ENCODE measurements at places on chromosomes 3 and 15.

DNA sequence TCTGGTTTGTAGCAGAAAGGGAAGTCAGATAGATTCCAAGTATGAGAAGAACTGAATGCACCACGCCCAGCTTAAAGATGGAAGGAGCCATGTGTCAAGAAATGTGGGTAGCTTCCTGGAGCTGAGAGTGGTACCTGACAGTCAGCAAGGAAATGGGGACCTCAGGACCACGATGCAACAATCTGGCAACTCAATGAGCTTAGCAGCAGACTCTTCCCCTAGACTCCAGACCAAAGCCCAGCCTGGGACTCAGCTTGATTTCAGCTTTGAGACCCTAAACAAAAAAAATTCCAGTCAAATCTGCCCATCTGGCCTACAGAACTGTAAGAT, 24.4 kb downstream of the MIX23 start:
- DNase-seq, result no peak

DNA sequence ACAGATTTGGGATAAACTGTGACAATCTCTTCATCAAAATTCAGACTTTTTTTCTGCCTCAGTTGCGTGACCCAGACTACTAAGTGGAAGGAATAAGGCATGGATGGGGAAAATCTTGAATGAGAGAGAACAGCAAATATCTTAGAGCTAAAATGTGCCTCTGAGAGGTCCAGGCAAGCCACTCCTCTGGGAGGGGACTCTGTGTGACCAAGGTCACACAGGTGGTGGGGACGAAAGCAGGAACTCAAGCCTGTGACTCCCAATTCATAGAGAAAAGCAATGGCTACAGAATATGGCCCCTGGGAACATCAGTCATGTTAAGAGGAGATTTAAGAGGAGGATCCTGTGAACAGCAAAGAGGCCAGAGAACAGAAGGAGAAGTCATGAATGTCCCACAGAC, 268.1 kb downstream of the FOXP1 start:
- no peak for DNase-seq

DNA sequence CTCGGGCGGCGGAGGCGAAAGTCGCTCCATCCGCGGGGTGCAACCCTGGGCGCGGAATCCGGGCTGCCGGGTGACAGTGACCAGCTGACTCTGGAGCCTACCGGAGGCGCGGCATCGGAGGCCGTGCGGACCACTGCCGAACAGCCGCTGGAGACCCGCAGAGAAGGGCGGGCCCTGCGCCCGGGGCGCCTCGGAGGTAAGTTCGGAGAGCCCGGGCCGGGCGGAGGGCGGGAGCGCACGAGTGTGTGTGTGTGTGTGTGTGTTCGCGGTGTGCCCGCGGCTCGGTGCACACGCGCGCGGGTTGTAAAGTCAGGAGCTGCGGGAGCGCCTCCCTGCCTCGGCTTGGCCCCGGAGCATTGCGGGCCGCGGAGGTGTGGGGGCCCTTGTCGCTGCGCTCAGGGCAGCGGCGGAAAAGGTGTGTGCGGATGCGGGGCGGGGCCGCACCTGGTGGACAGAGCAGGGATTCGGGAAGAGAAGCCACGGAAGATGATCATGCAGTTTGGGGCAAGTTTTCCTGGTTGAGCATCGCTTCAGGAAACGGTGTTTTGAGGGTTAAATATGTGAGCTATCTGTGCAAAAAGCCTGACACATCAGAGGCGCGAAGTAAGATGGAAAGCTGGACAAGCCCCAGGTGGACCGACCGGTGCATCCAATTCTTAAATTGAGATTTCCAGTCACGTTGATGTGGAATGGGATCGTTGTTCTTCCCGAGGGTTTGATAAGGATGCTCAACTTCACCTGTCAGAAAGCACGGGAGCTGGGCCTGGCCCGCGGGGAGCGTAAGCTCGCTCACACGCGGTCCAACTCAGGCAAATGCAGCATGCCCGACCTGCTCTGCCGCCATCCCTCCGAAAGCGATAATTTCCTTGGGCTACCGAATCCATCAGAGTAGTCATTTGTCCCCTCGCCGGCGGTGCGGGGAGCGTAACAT, 474 bp downstream of the MINAR1 start:
- DNase-seq, result no peak

GRCh38 chr15:80747317-80748053, 31.7 kb upstream of the CEMIP start:
- DNase-seq, result no peak

DNA sequence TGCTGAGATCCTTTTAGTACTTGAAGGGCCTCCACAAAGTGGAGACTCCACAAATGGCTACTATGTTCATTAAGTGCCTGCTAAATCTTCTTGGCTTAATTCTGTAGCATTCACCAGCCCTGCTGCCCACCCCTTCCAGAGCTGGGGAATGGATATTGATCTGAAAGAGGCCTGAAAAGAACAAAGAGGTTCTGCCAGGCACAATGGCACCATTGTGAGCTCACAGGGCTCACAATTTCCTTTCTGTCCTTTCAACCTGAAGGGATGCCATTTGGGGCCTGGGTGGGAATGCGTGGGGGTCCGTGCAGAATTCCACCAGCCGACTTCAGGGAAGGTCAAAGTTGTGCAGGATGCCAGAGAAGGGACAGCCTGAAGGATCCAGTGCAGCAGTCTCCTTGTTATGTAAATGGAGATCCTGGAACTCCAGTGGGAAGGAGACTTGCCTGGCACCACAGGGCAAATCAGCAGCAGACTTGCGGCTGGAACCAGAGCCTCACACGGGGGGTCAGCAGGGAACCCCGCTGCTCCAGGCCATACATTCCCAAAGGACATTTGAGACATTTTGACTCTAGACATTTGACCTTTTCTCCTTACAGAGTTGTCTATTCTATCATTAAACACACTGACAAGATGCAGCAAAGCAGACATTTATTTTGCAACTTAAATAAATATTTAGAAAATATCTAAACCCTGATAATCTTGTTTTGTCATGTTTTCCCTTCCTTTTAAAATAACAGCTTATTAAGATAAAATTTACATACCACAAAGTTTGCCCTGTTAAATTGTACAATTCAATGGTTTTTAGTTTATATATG, 21.5 kb upstream of the MORF4L1 start:
- no peak for DNase-seq

DNA sequence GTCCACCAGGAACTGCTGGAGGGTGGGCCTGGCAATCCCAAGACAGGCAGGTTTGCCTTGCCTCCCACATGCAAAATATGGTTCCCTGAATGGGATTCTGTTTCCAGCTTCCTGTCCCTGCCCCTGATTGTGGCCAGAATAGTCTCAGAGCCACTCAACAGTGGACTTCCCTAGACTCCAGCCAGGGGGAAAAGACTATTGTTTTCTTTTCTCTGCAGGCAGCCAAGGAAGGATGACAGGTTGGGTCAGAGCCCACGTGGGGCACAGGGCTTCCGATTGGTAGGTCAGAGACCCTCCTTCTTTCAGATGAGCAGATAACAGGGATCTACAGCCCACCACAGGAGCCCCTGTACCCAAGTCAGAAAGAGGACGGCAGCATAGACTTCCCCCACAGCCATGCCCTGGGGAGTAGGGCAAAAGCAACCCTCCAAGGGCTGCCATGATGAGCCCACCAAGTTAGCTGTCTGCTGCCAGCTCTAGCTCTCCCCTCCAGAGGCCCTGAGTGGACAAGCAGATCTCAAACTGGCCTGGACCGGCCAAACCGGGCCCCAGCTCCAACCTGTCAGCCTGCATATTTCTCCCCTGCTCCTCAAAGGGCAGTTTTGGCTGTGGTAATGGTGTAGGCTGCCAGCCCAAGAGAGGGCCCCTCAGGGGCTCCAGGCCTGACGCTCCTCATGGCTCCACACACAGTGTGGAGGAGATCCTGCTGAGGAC, 6.4 kb downstream of the TLR9 start:
- DNase-seq, result no peak

GRCh38 chr3:120349855-120350125, 636 bp upstream of the LRRC58 start:
- DNase-seq, result no peak

GRCh38 chr3:171270541-171270940, 189.7 kb downstream of the TNIK start:
- DNase-seq, result no peak

DNA sequence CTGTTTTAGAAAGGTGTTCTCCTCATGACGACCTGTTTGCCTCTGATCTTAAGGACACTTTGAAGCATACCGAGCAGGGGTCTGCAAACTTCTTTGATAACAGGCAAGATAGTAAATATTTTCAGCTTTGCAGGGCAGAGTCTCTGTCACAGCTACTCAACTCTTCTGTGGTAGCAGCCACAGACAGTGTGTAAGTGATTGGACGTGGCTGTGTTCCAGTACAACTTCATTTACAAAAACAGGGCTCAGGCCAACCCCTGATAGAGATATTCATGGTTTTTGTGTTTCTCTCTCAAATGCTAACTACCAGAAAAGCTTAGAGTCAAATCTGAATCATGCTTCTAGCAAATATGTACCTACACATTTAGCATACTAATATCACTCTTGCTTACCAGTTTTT, 51.5 kb downstream of the TGFBR2 start:
- no peak for DNase-seq

DNA sequence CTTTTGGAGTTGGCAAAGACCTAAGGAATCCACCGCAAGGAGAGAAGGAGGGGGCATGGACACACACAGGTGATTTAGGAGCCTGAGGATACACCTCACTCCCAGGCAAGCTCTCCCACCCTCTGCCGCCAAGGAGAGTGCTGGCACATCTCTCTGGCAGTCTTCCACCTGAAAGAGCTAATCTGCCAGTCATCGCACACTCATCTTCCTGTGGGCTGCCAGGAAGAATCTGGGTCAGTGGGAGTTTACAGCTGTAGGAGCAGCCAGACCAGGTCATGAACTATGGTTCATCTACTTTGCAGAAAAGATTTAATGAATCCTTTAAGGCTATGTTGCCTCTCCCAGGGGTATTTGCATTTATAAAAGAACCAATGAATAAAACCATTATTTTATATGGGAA, 170.6 kb upstream of the TSC22D2 start:
- DNase-seq, result no peak

DNA sequence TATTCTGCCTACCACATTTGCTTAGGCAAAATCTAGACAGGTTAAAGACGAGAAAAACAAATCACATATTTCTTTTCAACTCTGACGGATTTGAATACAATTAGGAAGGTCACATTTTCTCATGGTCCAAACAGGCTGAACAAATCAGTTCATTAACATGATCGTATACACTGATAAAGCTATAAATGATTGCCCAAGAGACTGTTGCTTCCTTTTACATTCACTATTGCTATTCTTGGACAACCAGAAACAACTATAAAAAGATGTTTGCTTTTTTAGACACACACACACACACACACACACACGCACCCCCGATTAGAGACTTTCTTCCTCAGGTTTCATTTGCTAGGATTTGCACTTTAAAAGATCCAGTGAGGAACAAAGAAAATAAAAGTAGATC, 122.3 kb upstream of the BHLHE40 start:
- DNase-seq, result no peak

DNA sequence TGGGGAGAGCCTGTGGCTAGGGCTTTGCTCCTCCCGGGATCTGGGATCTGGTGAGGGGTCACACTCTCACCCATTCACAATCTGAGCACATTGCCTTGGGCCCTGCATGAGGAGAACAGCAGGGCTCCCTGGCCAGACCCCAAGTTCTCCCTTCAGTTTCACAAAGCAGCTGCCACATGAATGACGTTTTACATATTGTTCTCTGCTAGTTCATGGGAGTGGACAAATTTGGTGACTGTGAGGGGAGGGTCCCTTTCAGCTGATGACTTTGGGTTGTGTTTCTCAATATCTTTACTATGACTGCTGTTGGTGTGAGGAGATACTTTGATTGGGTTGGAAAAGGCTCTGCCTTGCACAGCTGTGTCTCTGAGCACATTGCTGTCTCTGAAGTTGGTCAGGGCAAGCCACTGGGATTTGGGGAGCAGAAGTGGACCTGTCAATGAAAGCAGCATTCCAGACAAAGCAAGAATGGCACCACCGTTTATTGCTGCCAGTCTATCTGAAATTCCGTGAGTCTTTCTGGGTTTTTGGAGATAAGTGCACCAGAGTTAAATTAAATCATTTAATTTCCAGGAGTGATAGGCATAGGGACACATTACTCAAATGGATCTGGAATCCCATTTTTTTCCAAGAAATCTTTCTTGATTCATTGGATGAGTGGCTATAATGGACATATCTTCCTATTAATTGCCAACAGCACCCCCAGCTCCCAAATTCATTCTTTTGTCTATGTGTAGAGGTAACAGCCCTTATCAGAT, 10.3 kb downstream of the TIMP4 start:
- no peak for DNase-seq

- DNase-seq, result no peak
Observed at GRCh38 chr3:49634736-49635135, 39.4 kb upstream of the APEH start.

GRCh38 chr3:177196008-177196455, 1.2 kb downstream of the TBL1XR1 start:
- no peak for DNase-seq

Measured in left forelimb (tissue), 1 donor.